Dorsolateral prefrontal cortex (tissue), 122 donors: ENCODE measurements at places on chromosomes 3 and 15. TPM values are rescaled to one million over a fixed set of nuclear protein-coding genes. Genes with fewer than 3 reads are reported as not detected.

DNA sequence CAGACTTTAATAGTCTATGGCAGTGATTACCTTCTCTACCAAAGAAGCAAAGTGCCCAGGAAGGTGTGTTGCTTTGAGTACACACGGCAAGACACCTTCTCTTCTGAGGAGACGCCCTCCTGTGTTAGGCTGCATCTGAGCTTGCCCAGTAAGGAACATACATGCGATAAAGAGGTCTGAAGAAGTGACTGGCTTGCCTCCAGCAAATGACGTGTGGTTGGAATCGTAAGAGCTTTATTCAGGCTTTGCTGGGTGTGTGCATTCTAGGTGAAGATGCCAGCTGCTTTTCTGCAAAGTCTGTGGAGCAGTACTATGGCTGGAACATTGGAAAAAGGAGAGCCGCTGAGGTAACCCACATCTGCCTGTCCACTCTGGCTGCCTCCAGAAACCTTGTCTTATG, 22.4 kb downstream of the MAP6D1 start:
- no peak for DNase-seq

- DNase-seq = no peak
Observed at GRCh38 chr15:92049290-92049989, 195.9 kb downstream of the SLCO3A1 start.

- no peak for DNase-seq
Observed at GRCh38 chr15:49817100-49817499, 196.3 kb downstream of the DTWD1 start.

DNA sequence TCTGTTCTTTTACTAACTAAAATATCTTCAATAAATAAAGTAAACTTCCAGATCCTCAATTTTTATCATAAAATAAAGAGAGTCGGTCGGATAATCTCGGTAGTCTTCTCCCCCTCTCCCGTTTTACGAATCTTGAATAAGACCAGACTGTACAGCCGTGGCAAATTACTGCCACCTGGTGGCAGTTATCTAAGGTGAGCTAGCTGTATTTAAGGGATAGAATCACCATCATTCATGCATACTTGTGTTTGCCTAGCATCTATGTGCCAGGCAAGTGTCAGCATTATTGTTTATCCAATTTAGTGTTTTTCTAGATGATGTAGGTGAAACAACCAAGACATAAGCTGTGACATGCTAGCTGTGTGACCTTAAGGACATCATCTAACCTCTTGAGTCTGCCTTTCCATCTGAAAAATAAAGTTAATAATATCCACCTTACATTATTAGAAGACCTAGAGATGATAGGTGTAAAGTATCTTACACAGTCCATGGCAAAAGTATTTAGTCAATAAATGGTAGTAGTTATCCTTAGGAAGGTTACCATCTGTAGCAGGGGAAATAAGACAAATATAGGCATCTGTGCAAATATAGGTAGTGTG, 21.3 kb downstream of the DUT start:
- no peak for DNase-seq

- peak; percentile 64 for DNase-seq
Observed at GRCh38 chr3:107117922-107118536, 259.2 kb upstream of the CCDC54 start.

- no peak for DNase-seq
Observed at GRCh38 chr15:36358094-36358493, 221.3 kb upstream of the CDIN1 start.

GRCh38 chr3:159458010-159458409, 530.6 kb upstream of the IL12A start:
- no peak for DNase-seq

DNA sequence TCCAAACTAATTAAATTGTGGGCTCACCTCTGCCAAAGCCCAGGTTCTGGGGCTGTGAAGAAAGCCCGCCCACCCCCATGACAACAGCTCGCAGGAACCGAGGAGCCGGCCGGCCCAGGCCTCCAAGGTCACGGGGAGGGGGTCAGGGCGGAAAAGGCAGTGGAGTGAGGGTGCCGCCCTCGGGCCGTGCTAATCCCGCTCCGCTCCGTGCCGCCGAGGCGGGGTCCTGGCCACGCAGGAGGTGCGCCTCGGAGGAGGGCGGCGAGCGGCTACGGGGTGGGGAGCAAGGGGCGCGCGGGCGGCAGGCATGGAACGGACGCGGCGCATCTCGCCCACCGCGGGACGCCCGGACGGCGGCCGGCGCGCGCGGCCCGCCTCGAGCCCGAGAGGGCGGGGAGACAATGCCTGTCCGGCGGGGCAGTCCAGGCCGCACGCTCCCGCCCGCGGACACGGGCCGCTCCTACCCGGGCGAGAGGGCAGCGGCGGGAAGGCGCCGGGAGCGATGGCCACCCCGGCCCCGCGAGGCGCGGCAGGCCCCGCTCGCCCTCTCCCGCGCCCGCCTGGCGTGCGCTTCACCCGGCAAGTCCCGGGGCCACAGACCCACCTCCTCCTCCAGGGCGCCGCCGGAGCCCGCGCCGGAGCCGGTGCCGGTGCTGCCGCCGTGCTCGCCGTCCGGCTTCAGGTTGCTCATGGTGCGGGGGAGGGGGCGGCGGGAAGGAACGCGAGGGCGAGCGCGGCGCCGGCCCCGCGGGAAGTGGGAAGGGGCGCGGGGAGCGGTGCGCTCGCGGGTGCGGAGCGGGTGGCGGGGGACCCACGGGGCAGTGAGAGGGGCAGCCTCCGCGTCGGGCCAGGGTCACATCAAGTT, 528 bp downstream of the RBPMS2 start:
- no peak for DNase-seq

GRCh38 chr3:69748503-69748902, 9.2 kb downstream of the MITF start:
- no peak for DNase-seq

DNA sequence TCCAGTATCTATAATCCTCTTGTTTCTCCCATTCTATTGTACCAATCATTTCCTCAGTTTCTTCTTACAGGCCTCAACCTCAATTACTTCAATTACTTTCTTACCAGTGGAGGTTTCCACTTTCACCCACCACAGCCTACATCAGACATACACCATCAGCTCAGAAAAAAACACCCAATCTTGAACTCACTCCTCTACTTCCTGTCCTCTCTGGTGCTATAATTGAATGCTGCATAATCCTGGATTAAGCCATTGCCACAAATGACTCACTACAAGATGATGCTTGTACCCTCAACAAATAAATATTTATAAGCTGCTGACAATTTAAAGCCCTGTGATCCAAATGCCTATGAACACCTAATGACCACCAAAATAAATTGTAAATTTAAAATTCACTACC, 18.5 kb downstream of the RYK start:
- DNase-seq = no peak

- no peak for DNase-seq
Observed at GRCh38 chr15:52171386-52171785, 19.8 kb downstream of the GNB5 start.

GRCh38 chr3:123258811-123259420, 57.2 kb downstream of the SEC22A start:
- DNase-seq = no peak

DNA sequence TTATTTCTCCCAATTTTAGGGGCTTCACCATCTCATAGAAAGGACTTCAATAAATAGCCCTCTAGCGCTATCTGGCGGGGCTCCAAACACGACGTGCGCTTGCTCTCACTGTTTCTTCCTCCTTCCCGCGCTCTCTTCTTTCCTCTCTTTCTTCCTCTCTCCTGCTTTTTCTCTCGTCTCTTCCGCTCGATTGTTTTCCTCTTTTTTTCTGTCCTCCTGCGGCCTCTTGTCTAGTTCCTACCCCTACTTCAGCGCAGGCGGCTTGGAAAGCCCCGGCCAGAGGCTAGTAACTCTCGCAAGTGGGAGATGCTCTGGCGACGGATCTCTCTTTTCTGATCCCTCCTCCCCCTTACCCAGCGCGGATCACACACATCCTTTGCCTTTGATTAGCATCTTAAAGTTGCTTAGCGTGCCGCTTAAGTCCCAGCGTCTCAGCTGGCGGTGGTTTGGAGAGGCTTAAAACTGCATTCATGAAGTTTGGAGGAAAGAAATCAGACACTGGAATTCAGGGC, 6.2 kb upstream of the MEIS2 start:
- DNase-seq = peak; percentile 66

GRCh38 chr3:9947025-9947995, 4.9 kb downstream of the PRRT3 start:
- DNase-seq = no peak

DNA sequence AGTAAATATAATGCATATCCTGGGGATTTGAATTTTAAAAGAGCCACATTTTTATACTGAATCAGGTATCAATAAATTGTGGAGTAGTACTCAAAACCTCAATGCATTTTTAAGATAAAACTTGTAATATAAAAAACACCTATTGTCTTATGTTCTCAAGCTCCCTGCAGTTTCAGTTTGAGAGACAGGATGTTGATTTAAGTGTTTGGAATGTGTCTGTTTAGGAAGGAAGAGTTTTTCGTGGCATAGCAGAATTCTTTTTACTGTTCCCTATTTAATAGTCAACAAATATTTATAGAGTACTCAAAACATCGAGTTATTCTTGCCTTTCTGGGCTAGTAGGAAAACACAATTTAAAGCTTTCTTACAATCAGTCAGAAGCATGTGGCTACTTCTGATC, 146.1 kb upstream of the BCHE start:
- DNase-seq = no peak

DNA sequence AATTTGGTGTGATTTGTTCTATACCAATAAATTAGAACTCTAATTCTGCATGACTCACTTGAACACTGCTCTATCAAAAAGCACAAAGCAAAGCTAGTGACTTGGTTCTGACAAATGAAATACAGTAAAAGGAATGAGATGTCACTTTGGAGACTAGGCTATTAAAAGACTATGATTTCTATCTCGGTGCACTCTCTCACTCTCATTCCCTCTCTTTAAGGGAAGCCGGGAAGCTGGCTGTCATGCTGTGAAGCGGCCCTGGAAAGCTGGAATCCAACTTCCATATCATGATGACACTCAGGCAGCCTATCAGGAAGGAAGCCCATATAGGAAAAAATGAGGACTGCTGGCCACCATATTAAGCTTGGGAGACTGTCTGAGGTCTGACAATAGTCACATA, 590.1 kb upstream of the CBLB start:
- DNase-seq = no peak

DNA sequence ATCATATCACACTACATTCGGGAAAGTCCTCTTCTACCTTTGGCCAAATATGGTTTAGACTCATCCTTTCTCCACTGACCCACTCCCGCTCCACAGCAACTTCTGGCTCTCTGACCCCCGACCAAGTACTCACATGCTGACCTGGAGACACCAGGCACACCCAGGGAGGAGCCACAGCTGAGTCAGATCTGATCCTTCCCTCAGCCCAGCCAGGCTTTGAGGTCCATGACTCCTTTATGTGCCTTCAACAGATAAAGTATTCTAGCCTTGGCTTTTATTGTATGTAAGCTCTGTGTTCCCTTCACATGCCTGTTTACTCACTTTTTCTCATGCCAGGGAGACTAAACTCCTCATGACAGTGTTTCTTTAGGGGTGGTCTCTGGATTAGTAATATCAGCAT, 166.9 kb upstream of the UMPS start:
- DNase-seq = no peak

GRCh38 chr15:75751891-75752290, 39.2 kb upstream of the CSPG4 start:
- no peak for DNase-seq

GRCh38 chr15:62046078-62046743, 14.0 kb downstream of the VPS13C start:
- DNase-seq = no peak

DNA sequence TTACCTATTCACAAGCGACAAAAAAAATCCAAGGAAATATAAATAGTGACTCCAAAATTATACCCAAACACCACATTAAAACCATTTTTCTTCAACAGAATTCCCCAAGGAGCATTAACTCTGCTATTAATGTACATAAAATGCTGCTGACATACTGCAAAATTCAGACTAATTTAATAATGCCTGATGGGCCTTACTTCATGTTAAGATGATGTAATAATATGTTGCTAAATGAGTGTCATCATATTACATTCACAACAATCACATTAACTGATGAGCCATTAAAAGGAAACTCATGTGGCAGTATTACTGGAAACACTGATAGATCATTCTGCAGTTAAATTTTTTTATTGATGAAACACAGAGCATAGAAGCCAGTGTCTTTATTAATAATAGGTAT, 204.9 kb upstream of the CGNL1 start:
- no peak for DNase-seq

DNA sequence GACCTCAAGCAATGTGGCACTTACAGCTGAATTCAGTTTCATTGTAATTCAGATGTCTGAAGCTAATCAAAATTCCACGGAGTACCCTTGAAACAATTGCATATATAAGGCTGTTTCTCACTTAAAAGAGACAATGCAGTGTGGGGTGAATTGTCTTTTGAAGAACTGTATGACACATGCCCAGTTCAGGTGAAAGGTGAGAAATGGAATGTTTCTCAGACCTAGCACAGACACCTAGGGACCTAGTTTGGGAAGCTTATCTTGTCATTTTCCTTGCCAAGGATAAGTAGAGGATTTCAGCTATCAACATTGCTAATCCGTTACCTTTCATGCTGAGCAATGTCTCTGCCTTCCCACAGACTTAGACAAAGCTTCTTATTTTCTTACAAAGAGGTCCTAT, 36.3 kb downstream of the MBNL1 start:
- DNase-seq = no peak

GRCh38 chr3:57961828-57962447, 46.3 kb upstream of the FLNB start:
- DNase-seq = no peak

- no peak for DNase-seq
Observed at GRCh38 chr3:98778852-98779413, 15.8 kb downstream of the ST3GAL6 start.

HYAL1 gene
- total RNA-seq = 2.8 TPM

PROK2 gene
- total RNA-seq = not detected

PPP1R14D gene
- not detected for total RNA-seq

ACP3 gene
- 1.2 TPM for total RNA-seq

APOD gene
- total RNA-seq = 278 TPM

FEZF2 gene
- 16.6 TPM for total RNA-seq

NAALADL2 gene
- 9.3 TPM for total RNA-seq

TEX55 gene
- total RNA-seq = not detected

IQCF2 gene
- total RNA-seq = not detected

AGTR1 gene
- total RNA-seq = not detected

KNG1 gene
- 1.8 TPM for total RNA-seq

SCAMP5 gene
- total RNA-seq = 345 TPM

CCDC80 gene
- 10.3 TPM for total RNA-seq

INAFM2 gene
- total RNA-seq = 25.6 TPM

GPR27 gene
- 15.8 TPM for total RNA-seq

VIPR1 gene
- 54.0 TPM for total RNA-seq

CCR3 gene
- total RNA-seq = not detected

SCG3 gene
- total RNA-seq = 136 TPM

ZBTB20 gene
- 92.1 TPM for total RNA-seq

PTX3 gene
- 1.0 TPM for total RNA-seq
